ENCODE measurements at places on chromosomes 5 and 9.

DNA sequence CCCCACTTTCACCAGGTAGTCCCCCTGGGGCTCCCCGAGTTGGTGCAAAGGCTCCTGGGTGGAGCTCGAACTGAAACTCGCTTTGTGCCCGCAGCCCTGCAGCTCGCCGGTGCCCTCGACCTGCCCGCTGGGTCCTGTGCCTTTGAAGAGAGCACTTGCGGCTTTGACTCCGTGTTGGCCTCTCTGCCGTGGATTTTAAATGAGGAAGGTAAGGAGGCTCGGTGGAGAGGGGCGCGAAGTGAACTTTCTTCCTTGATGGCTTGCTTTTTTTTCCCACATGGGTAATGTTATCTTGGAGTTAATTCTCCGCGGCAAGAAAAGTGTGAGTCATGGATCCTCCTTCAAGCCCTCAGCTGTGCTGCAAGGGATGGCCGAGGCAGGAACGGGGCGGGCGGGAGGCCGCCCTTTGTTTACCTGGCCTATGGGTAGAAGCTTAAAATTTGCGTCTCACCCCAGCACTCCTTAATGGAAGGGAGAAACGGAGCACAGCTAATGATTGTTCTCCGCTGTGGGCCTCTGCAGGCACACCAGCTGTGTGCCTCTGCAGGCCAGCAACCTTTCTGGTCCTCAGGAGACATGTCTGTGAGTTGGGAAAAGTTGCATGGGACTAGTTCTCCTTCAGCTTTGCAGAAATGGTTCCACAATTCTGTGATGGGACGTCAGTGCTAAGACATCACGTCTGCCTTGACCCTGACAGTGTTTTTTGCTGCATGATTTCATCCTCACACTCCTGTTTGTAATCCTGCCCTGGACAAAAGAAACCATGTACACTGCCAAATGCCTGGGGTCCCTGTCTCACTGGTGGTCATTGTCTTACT is 1.1 kb downstream of the MAMDC2 start:
- no peak for DNase-seq

- DNase-seq, result no peak
These were observed 657.5 kb upstream of the WWC1 start for GRCh38 chr5:167633931-167634341.

- DNase-seq, result no peak
These were observed 627.1 kb upstream of the WWC1 start for GRCh38 chr5:167664222-167664804.

DNA sequence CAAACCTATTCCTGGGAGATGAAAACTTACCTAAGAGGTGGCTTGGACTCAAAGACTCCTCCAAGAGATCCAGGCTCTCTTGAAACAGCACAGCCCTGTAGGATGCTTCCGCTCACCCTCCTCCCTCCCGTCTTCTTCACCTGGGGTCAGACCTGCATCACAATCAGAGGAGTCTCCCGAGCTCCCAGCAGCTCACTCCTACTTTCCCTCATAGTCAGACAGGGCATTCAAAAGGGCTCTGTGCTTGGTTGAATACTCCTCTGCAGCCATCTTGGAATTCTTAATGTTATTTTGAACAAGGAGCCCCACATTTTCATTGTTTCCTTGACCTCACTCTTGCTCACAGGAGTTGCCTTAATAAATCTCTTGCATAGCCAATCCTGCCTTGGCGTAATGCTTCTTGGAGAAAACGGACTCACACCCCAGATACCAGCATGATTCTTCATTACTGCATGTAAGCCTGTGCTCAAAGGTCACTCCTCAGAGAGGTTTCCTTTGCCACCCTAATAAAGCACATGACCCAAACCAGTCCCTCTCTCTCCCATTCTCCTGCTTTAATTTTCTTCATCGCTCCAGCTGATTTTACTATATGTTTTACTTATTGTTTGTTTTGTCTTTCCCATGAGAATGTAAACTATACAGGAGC is 47.1 kb upstream of the IFNK start:
- DNase-seq, result no peak

GRCh38 chr5:68544648-68545552 is 329.3 kb downstream of the PIK3R1 start:
- no peak for DNase-seq

DNA sequence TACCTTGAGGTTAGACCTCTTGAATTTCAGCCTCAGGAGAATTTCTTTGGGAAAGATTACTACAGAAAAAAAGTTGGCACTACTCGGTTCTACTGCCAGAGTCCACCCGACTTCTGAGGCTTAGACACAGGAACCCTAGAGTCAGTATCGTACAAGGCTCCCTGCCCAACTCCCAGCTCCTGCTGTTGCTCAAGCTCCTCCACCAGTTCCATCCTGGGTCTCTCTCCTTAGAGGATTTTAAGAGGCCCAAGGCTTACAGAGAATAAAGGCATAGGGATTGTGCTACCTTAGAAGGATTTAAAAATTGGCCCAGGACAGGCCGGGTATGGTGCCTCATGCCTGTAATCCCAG is 29.0 kb upstream of the SSBP2 start:
- no peak for DNase-seq

GRCh38 chr5:158164296-158165047 is 305.5 kb upstream of the CLINT1 start:
- peak; percentile 9 for DNase-seq

DNA sequence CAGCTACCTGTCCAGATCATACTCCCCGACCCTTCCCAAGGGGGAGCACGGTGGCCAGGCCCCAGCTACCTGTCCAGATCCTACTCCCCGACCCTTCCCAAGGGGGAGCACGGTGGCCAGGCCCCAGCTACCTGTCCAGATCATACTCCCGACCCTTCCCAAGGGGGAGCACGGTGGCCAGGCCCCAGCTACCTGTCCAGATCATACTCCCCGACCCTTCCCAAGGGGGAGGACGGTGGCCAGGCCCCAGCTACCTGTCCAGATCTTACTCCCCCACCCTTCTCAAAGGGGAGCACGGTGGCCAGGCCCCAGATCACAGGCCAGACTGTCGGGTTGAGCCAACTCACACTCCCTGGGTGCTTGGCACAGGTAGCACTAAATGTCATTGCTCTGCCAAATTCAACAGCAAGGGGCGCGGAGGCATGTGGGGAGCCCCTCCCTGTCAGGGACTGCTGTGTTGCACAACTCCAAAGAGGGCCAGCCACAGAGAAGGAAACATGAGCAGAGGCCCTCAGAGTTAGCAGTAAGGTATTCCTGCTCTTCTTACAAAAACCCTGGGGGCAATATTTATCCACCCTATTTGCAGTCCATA is 136.9 kb downstream of the OLFM1 start:
- no peak for DNase-seq

DNA sequence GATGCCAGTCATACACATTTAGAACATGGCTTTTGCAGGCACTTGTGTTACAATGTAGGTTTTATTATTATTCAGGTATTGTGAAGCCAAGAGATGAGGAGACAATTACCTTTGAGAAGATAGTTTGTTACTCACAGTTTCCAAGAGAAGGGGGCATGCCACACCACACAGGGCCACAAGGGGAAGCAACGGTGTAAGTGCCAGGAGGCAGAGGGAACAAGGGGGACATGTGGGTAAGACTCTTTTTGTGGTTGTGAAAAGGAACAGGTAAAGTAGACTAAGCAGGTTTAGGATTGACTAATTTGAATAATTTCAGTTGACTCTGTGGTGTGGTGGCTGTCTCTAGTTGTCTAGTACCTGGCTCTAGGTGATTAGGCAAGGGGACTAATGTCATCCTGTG is 191.2 kb downstream of the TRPM6 start:
- no peak for DNase-seq

DNA sequence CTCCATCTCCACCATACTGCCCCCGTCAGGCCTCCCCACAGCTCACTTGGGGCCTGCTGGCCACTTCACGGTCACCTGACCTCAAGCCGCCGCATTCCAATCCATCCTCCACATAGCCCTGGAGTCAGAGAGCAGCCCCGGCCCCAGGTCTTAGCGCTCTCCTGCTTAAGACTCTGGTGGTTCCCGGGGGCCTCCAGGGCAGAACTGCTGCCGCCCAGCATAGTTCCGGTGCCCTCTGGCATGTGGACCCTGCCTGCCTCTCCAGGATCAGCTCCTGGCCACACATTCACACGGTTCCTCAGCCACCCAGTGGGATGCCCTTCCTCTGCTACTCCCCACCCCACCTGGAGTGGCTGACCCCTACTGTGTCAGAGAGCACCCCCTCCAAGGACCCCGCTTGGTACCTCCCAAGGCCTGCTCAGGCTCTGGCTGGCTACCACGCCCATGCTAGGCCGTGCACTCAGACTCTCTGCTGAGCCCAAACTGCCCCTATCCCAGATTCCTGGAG is 8.7 kb downstream of the PHYKPL start:
- no peak for DNase-seq

DNA sequence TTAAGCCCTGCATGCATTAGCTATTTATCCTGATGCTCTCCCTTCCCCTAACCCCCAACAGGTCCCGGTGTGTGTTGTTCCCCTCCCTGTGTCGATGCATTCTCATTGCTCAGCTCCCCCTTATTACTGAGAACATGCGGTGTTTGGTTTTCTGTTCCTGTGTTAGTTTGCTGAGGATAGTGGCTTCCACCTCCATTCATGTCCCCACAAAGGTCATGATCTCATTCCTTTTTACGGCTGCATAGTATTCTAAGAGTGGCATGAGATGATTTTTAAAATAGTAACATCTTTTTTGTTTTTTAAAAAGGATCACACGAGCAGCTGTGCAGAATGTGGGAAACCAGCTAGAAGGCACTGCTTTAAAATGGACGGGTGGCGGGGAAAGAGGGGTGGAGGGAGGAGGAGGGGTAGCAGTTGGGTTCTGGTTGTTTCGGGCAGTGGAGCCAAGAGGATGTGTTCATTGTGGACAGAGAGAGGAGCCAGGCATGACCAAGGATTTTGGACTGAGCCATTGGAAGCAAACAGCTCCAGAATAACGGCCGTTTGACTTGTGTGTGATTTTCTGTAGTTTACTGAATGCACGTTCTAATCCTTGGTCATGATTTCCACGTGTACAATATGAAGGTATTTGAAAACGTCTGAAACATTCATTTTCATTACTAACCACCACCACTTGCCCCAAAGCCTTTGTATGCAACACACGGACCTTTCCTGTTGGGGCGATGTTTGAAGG is 1.7 kb upstream of the TENT4A start:
- no peak for DNase-seq

DNA sequence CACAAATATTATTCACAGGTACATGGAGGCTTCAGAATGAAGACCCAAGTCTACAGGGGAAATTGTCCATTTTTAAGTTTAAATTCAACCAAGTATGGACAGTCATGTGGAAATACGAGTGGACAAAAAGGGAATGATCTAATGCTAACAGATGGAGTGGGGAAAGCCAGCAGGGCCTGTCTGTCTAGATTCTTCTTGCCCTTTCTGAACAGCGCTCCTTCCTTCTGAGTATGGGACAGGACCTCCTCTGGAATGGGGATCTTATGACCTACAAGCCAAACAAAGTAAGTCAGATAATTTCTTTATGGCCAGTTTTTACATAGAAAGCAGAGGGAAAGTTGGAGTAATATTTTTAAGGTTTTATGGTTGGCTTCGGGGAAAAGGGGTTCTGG is 119.8 kb upstream of the NEK6 start:
- no peak for DNase-seq

DNA sequence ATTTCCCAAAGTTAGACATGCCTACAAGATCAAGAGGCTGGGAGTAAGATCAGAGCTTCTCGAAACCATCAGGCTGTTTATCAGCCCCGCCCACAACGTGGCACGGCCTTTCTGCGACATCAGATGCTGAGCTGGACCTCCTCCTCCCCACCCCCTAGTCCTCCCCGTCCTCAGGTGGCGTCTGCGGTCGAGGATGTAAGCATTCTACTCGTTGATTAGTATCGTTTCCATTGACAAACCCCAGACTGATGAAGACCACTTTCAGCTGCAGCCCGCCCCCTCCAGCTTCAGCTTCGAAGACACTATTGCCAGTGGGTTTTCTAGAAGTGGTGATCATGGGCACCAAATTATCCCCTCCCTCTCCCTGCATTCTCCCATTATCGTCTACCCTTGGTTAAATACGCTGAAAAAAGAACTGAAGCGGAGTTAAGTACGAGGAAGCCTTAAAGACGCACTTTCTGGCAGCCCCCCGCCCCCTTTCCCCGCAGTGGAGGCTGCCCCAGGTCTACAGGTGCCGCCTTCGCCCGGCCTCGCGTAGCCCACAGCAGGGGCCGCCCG is 1.1 kb downstream of the PPIC start:
- DNase-seq, result peak; percentile 6

DNA sequence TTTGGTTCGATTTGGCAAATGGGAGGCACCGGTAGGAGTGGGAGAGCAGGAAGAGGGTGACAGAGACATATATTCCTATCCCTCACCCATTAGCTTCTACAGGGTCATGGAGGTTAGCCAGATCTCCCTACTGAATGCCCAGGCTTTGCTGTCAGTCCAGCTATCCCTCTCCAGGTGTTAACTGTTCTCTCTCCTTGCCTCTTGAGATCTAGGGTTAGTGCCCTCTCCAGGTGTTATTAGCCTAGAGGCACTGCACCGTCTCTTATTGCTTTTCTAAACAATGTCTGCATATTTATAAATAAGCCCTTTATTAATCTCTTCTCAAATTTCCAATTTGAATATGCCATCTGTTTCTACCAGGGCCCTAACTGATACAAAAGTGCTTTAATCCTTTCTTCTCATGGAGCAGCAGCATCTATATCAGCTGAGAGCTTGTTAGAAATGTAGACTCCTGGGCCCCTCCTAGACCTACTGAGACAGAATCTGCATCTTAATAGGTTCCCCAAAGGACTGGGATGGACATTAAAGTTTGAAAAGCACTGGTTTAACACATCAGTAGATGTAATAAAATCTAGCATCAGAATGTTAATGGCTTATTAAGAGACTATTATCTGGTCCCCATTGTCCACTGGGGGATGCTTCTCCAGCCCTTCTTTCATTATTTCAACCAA is 322.5 kb upstream of the SLC24A2 start:
- no peak for DNase-seq

- DNase-seq, result peak; percentile 42
These were observed 45.7 kb downstream of the PPARGC1B start for GRCh38 chr5:149775785-149776184.

DNA sequence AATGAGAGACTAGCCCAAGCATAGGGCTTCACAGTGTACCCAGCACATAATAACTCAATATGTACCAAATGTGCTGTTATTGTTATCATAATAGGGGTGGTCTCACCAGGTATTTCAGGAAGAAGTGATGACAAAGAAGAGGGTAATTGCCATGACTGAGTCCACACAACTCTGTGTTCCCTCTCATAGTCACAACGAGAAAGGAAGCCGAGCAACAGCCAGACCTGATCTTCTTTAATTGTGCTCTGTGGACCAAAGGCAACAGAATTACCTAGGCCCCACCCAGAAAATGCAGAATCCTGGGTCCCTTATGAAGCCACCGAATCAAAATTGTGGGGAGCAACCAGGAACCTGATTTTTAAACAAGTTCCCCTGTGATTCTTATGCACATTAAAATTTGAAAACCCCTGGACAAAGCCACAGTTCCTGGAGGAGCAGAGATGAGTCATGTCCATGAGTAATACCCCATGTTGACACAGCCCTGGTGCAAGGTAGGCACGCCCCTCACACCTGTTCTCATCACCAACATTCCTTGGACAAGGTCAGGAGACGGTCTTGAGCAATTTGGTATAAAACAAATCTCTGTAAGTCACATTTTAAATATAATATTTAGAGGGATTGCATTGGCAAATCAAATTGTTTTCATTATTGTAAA is 5.2 kb downstream of the FGF1 start:
- DNase-seq, result no peak

- DNase-seq, result no peak
These were observed 17.3 kb upstream of the XPA start for GRCh38 chr9:97714435-97714834.

GRCh38 chr5:119708076-119708790 is 78.9 kb downstream of the FAM170A start:
- DNase-seq, result peak; percentile 11

GRCh38 chr9:21873540-21874221 is 71.2 kb downstream of the MTAP start:
- DNase-seq, result no peak

GRCh38 chr5:149559706-149560105 is 8.5 kb upstream of the CSNK1A1 start:
- DNase-seq, result peak; percentile 28
